Stimulated activated CD8-positive, alpha-beta memory T cell treated with anti-CD3 and anti-CD28 coated beads, Interleukin-7, amount 100 ng/mL, for 1 hour (primary cell): ENCODE measurements at places on chromosomes 7 and 10.

DNA sequence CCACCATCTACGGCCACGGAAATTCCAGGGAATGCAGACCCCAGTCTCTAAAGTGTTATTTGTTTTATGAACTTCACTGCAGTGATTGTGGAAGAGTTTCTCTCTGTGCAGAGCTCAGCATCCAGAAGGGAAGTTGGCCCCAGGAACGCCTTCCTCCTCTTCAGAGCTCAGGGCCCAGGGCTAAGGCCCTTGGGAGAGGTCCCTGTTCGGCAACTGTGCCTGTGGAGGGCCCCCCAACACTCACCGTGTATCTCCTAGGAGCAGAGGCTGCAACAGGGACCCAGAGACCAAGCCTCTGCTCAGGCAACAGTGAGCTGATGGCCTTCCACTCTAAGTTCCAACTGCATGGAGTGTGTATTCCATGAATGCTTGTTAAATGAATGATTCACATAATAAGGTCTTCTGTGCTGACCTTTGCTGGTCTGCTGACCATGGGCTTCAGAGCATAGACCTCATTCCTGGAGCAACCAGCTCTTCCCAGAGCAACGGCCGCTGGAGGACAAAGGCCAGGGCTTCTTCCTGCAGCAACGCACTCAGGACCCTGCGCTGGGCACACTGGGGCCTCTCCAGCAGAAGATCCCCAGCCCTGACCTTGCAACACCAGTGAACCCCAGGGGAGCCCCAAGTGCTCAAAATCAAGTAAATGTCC is 7.7 kb downstream of the DIP2C start:
- DNase-seq: no peak

- DNase-seq: no peak
Measured at GRCh38 chr7:157138101-157138423, 664 bp upstream of the UBE3C start.

GRCh38 chr7:104963991-104964385 is 50.0 kb upstream of the KMT2E start:
- DNase-seq: no peak

- DNase-seq: no peak
Measured at GRCh38 chr7:28785041-28785995, 172.8 kb downstream of the TRIL start.

GRCh38 chr7:122638459-122638858 is 60.5 kb downstream of the RNF133 start:
- no peak for DNase-seq

GRCh38 chr7:105003872-105004510 is 10.0 kb upstream of the KMT2E start:
- no peak for DNase-seq

DNA sequence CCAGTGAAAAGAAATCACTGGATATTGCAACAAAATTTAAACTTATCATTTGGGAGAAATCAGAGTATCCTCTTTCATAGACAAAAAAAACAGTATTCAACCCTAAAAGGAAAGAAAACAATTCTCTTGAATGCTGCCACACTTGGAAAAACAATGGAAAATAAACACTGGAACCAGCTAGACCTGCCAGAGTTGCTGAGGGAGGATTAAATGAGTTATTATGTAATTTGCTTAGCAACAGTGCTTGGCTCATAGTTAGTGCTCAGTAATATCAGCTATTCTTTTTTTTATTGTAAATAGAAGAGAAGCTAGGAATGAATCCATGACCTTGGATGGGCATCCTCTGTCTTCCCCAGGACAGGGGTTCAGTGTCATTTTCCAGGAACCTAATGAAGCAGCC is 11.0 kb upstream of the ZNF273 start:
- DNase-seq: no peak

- DNase-seq: no peak
Measured at GRCh38 chr7:129670656-129671055, 59.1 kb downstream of the NRF1 start.

DNA sequence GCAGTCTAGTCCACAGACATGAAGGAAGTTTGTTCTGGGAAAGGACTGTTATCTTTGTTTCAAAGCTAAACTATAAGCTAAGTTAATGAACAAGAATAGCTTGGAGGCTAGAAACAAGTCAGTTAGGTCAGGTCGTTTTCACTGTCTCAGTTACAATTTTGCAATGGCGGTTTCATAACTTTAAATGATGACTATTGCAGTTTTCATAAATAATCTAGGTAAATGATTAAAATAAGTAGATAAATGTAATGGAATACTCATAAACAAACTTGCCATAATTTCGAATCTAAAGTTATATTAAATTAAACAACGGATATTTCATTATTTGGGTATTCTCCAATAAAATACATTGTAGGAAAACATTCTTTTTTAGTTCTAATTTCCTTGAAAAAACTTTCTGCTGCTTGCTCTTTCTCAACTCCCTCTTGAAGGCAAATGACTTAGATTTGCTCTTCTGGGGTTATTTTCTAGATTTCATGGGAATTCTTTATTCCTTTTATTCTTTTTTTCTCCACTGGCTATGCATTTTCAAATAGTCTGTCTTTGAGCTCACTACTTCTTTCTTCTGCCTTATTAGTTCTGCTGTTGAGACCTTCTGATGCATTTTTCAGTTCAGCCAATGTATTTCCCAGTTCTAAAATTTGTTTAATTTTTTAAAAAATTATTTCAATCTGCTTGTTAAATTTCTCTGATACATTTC is 103.8 kb upstream of the APBB1IP start:
- DNase-seq: no peak

DNA sequence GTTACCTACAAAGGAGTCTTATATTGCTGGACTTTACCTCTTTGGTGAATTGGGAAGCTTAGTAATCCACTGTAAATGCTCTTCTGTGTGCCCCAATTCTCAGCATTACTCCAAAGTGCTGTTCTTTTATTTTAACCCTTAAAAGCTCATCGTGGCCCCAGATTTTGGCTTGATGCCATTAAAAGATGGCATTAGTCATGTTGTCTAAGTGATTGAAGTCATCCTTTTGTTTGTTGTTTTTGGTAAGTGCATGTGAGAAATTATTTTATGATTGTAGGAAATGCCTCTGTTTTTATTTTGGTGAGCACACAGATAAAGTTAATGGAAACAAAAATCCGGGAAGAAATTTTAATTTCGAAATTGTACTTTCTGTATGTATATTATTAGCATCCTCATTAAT is 82.5 kb upstream of the GATA3 start:
- DNase-seq: no peak

DNA sequence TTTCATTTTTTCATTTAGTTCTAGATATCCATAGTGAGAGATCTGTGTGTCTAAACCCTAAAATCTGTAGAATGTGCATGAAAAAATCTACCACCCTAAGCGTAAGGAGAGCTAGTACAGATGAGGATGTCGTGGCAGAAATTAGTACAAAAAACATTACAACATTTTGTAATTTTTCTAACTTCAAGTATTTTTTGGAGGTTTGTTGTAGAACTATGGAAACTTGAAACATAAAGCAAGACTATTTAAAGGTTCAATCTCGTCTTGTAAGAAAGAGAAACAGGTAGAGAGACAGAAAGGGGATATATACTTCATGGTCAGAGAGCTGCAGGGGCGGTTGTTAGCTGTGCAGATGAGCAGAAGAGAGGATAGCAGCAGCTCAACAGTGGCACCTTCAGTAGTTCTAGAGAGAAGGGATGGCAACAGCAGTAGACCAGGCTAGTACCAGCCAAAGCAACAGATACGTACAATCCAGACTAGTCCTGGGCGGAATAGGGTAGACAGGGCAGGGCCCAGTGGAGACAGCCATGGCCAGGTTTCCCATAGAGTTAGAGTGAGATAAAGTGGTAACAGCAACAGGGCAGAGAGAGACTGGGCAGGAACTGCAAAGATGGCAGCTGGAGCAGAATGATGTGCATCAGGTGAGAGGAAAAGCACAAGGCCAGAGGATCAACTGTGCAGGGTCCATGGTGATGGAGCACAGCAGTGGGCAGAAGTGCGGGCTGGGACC is 145.2 kb downstream of the FRMD4A start:
- DNase-seq: no peak

- DNase-seq: no peak
Measured at GRCh38 chr7:19362099-19362498, 216.9 kb upstream of the FERD3L start.

DNA sequence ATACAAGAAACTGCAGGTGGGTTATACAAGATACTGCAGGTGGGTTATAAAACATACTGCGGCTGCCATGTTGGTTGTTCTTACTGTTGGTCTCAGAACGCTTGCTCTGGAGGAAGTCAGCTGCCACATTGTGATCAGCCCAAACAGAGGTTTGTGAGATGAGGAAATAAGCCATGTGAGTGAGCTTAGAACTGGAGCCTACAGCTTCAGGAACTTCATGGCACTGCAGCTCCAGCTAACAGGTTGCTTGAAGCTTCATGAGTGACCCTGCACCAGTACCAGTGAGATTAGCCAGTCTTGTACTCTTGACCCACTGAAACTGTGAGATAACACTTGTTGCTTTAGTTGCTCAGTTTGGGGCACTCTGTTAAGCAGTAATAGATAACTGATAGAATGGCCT is 74.5 kb upstream of the PRKCQ start:
- no peak for DNase-seq

DNA sequence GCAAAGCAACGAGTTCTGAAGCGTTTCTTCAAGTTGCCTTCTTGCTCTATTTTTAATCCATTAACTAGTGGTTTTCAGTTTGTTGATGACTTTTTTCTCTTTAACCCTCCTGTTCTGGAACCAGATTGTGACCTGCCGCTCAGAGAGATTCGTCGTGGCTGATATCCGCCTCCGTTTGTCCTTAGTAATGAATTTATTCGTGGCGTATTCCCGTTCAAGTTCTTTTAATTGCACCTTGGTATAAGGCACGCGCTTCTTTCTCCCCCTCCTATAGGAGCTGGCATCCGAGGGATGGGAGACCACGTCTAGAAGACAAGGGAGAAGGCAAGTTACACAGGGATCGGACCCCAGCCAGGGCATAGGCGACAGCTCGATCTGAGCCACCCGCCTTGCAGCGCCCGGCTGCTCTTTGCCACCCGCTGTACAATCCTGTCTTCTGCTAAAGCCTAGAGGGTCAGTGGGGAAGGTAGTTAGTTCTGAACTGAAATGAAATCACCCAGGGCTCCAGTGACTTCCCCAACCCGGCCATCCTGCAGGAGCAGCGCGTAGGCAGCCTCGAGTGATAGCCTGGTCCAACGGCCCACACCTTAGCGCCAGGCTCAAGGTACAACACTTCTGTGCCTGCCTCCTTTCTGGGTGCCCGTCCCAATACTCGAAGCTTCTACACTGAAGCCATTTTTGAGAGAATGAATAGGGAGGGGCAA is 1.6 kb downstream of the HOXA13 start:
- DNase-seq: no peak

- DNase-seq: peak; percentile 23
Measured at GRCh38 chr10:98414932-98415730, at the start of gene PYROXD2. TSS of gene PYROXD2 (minus strand) at chr10:98415182. CDS start at chr10:98415135, 47 bp downstream.

DNA sequence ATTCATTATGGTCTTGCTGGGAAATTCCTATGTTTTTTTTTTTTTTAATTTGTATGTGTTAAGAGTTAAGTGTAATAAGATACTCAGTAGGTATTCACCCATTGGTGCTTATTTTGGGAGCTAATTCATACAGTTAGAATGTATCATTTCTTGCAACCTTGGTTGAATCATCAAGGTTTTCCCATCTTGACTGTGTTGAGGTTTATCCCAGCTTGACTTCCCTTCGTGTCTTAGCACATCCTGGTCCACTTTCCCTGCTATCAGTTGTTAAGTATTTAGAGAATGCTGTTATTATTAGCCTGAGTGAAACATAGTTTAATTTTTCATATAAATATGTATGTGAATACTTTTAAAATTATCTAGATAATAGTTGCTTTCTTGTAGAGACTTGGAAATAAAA is 20.8 kb downstream of the RALA start:
- DNase-seq: no peak

DNA sequence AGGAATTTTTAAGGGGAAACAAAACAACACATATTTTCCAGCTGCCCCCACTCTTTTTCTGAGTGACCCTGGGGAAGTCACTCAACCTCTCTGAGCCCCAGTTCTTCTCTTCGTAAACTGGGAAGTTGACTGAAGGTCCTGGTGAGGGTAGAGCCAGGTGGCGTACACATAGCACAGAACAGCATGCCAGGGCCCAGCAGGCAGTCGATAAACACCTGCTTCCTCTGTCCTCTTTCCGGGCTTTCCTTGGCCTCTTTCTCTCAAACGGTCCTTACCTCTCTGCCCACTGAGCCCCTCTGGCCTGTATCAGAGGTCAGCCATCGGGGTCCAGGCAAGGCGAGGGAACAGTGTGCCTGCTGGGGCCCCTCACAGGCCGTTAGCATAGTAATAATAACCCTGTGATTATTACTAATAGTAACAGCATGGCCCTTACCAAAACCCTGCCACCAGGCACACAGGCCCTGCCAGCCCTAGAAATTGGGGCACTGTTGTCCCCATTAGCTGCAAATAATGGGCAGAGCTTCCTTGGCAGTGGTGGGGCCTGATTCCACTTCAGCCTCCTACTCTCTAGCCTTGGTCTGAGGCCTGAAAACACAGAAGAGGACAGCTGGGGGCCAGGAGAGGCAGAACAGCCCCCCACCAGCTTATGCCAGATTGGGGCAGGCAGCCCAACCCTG is 37.3 kb upstream of the SLC29A3 start:
- no peak for DNase-seq

DNA sequence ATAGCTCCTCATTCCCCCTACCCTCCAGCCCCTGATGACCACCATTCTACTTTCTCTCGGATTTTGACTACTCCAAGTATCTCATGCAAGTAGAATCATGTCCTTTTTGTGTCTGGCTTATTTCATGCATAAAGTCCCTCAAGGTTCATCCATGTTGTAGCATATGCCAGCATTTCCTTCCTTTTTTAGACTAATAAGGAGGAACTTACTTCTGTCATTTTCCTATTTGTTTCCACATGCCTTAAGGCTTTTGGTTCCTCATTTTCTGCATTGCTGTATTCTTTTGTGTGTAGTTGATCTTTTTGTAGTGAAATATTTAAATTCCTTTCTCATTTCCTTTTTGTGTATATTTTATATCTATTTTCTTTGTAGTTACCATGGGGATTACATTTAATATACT is 376.9 kb downstream of the CALN1 start:
- no peak for DNase-seq

DNA sequence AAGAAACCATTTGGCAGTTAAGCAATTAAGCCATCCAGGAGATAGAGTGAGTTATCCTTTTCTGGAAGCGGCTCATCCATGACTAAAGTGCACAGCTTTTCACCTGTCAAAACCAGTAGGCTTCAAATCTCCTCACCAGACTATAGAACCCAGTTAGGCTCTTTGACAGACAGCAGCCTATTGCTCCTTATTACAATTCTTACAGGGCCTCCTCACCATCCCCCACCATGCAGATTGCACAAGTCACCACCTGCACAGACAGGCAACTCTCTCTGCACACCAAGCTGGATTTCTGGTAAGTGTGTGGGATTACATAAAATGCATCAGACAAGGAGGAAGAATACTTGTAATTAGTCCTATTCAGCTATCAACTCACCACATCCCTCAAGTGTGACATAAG is 301.6 kb downstream of the SNX13 start:
- DNase-seq: no peak

- no peak for DNase-seq
Measured at GRCh38 chr7:70042533-70042932, 444.3 kb downstream of the AUTS2 start.

DNA sequence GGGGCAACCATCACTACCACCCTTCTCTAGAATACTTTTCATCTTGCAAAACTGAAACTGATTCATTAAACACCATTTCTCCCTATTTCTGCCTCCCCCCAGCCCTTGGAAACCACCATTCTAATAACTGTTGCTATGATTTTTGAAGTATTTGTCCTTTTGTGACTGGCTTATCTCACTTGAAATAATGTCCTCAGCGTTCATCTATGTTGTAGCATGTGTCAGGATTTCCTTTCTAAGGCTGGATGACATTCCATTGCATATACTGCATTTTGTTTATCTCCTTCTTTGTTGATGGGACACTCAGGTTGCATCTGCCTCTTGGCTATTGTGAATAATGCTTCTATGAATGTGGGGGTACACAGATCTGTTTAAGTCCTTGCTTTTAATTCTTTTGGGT is 327.6 kb upstream of the ZNF32 start:
- DNase-seq: no peak
